ENCODE measurements at places on chromosomes 1 and 21.

DNA sequence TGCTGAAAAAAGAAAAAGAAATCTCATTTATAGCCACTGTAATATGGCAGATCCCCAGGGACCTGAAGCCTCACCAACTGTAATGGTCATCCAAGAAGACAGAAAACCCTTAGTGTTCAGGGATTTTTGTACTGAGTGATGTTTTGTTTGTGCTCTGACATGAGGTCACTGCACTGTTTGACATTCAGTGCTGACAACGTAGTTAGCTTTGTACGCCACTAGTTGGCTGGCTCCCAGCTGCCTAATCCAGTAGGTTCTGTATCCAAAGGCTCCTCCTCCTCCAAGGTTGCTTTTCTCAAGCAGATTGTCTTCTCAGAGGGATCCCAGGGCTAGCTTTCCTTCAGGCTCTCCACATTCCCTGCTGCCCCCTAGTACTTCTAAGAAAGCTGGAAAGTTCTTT, 9.5 kb upstream of the YRDC start:
- DNase-seq, result peak; percentile 33

- no peak for DNase-seq
Measured at GRCh38 chr1:7824701-7825100, 28.2 kb downstream of the UTS2 start.

- no peak for DNase-seq
Measured at GRCh38 chr1:186213225-186213607, 161.8 kb downstream of the TPR start.

DNA sequence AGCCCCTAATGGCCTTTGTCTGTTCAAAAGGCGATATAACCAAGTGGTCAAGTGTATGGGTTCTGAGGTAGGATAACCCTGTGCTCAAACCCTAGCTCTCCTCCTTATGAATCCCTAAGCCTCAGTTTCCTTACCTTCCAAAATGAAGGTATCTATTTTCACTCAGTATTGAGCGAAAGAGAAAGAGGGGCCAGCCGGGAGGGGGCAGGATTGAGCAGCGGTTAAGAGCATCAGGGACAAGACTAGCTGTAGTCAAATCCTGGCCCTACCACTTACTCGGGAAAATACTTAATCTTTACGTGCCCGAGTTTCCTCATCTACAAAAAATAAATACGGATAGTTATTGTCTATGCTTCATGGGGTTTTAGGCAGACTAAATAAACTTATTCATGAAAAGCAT, 25.7 kb downstream of the LY9 start:
- DNase-seq, result no peak

GRCh38 chr21:40243685-40244084, 376.4 kb downstream of the PCP4 start:
- no peak for DNase-seq

DNA sequence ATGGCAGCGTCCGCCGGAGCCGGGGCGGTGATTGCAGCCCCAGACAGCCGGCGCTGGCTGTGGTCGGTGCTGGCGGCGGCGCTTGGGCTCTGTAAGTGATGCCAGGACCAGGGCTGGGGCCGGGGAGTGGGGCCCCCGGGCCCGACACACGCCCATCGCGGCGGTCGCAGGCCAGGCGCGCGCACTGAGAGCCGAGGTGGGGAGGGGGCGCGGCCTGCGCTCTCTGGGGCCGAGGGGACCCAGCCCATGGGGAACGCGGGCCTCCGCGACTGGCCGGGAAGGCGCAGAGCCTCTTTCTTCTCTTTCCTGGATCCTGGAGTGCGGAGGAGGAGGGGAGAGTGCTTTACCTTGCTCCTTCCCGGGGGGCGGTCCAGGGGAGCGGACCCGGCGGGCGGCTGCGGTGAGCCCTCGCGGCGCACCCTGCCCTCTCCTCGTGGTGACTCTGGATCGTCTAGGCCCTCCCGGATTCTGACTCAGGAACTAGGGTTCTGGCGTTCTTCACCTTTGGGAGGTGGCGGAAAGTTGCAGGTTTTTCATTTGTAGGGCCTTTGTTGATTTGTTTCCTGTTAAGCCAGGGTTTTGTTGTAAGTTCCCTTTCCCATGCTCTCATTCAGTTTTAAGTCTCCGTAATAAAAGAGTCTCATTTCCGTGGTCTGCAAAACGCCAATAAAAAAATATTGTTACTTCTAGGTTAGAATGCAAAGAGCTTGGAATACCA, 529 bp downstream of the MPZL1 start:
- peak; percentile 96 for DNase-seq

DNA sequence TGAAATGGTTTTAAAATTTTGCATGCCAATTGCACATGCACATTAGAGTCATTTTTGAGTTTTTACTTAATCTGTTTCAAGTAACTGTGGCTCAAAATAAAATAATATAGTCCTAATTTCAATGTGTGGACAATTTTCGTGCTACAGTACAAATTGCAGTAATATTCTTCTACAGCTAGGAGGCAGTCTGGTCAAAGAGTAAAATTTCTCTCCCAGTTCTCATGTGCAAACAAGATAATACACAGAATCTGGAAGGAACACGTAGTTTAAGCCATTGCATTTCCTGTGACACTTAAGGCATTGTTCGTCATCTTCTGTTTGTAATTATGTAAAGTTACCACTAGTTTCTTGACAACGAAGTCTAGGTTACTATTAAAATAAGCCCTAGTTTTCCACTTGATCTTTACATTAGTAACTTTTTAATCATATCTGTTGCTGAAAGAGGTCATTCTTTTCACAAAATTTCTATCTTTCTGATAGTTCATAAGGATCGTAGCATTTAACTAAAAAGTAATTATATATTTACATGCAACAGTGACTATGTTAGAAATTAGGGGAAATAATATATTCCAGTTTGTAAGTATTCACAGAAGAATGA, 28.9 kb downstream of the ODR4 start:
- peak; percentile 75 for DNase-seq

DNA sequence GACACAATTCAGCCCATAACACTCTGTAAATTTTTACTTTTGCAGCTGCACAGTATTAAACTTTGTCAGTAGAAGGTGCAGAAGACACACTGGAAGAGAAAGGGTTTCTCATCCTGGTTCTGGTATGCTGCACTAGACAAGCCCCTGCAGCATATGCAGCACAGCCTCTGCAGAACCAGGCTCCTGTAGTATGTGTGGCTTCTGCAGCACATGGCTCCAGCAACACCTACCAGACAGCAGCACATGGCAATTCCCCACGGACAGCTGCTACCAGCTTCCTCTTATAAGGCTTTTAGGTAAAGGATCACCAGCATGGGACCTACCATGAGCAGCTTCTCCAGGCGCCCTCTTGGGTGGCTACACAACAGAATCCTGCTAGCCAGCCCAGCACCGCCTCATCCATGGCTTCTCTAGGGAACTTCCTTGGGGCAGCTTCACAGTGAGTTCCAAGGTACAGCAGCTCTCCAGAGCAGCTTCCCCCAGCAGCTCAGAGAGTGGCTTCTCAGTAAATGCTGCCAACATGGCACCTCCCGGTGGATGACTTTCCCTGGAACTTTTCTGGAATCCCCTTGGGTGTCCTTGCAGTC, 534.4 kb upstream of the CXADR start:
- DNase-seq, result no peak

- DNase-seq, result no peak
Measured at GRCh38 chr1:245039196-245039595, 115.6 kb upstream of the KIF26B start.

DNA sequence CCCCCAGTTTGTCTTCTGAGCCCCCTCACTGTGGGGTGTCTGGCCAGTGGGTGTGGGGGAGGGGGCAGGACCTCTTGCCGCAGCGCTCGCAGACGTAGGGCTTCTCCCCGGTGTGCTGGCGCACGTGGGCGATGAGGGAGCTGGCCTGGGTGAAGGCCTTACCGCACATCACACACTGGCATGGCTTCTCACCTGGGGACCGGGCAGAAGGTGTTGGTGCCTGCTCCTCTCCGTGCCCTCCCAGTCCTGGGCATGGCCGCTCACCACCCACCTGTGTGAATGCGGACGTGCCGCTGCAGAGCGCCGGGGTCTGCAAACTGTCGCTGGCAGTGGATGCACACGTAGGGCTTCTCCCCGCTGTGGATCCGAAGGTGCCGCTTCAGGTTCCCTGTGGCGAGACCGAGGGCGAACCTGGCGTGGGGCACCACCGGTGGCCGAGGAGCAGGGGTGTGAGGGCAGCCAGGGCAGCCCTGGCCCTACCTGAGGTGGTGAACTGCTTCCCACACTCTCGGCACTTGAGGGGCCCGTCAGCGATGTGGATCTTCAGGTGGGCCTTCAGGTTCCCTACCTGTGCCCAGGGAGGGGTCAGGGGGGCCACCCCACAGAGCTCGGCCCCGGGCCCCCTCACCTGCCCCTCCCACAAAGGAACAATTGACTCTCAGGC, 32.4 kb downstream of the ZBTB17 start:
- DNase-seq, result no peak

DNA sequence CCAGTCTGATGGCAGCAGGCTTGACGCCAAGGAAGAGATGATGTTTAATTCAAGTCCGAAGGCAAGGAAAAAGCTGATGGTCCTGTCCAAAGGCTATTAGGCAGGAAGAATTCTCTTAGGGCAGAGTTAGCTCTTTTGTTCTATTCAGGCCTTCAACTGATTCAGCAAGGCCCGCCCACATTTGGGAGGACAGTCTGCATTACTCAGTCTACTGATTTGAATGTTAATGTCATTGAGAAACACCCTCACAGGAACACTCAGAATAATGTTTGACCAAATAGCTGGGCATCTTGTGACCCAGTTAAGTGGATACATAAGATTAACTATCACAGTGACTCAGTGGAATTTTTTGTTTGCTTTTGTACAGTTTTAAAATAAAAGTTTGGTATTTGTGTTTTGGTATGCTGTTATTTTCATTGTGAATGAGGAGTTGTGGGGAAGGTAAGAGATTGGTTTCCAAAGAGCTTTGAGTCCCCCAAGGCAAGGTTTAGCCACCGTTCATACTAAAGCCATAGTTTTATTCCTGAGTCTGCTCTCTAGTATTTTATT, 1.7 kb upstream of the ZNF691 start:
- no peak for DNase-seq

- no peak for DNase-seq
Measured at GRCh38 chr1:959731-960362, 537 bp upstream of the KLHL17 start.

GRCh38 chr1:153652805-153653500, 5.5 kb upstream of the SNAPIN start:
- no peak for DNase-seq

- DNase-seq, result no peak
Measured at GRCh38 chr1:48668339-48668738, 108.4 kb downstream of the BEND5 start.

- no peak for DNase-seq
Measured at GRCh38 chr1:119883826-119884225, 12.5 kb downstream of the ADAM30 start.

DNA sequence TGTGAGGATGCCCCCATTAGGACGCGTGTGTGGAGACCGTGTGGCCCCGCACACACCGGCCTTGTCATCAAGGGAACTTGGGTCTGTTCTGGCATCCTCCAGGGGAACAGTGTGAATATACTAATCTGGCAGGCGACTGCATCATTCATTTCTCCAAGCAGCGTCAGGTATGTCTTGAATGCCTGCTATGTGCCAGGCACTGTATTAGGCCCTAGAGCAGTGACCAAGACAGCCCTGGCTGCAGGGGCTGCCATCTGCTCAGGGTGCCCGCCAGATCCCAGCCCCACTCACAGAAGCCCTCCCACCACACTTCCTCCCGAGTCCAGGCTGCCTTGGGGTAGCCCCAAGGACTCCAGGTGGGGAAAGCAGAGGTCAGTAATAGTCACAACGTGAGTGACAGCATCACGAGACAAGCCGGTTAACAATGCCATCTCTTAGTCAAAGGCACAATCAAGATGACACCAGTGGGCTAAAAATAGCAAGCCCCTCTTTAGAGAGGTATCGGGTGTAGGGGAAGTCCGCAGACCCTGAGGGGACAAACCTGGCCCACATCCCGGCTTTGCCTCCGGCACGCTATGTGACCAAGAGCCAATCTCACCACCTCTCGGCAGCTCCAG, 7.5 kb upstream of the LAPTM5 start:
- no peak for DNase-seq

DNA sequence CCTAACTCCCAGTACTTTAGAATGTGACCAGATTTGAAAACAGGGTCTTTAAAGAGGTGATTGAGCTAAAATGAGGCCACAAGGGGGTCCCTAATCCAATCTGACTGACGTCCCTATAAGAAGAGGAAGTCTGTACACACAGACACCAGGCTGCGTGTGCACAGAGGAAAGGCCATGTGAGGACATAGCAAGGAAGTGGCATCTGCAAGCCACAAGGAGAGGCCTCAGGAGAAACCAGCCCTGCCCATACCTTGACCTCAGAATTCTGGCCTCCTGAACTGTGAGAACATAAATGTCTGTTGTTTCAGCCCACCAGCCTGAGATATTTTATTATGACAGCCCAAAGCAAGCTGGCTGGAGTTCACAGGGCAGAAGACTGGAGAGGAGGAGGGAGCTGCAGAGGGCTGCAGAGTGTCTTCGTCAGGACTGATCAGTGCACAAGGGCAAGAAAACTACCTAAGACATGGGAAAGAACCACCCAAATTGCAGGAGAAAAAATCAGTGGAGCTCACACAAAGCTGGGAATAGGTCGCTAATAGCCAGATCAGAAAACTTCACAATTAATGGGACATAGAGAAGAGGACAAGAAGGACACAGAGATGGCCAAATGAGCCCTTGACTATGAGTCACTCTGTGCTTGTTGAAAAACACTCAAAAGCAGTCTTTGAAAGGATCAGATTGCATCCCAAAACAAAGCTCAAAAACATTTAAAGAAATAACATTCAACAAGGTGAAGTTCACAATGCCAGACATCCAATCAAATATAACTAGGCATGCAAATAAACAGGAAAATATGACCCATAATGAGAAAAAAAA, 14.1 kb upstream of the WNT9A start:
- DNase-seq, result no peak

DNA sequence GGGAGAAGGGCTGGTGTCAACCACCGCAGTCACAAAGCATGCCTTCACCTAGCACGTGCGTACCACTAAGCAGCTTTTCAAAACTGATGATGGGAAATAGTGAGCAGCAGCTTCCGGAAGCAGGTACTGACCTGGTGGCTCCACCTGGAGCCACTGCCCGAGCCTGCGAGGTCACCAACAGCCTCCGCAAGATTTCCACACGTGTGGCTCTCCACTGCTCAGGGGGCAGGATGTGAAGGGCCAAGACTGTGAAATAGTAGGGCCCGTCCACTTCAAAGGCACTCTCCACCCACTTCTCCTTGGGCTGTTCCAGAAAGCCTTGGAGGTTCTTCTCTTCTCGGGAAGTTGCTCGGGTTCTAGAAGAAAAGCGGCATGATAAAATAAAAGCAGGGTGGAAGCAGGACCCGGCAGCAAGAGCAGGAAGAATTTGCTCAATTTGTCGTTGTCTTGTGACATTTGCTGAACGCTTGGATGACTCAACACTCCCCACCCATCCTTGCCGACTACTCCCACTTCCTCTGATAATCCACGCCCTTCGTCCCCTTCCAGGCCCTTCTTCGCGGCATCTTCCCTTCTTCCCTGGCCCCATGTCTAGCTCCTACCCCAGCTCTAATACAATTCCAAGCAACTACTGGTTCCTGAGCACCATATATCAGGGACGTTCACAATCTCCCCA, 124.9 kb upstream of the IFFO2 start:
- DNase-seq, result no peak

- no peak for DNase-seq
Measured at GRCh38 chr1:206890125-206891060, 6.8 kb upstream of the IL24 start.

All from NCI-H526 (cell line).